HL-60 (cell line): ENCODE measurements at places on chromosomes 7 and 10.

DNA sequence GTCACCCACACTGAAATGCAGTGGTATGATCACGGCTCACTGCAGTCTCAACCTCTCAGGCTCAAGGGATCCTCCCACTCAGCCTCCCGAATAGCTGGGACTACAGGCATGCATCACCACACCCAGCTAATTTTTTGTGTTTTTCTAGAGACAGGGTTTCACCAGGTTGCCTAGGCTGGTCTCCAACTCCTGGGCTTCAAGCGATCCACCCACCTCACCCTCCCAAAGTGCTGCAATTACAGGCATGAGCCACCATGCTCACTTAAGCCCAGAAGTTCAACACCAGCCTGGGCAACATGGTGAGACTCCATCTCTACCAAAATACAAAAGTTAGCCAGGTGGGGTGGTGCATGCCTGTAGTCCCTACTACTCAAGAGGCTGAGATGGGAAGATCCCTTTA is 33.5 kb downstream of the GDI2 start:
- no peak for DNase-seq

DNA sequence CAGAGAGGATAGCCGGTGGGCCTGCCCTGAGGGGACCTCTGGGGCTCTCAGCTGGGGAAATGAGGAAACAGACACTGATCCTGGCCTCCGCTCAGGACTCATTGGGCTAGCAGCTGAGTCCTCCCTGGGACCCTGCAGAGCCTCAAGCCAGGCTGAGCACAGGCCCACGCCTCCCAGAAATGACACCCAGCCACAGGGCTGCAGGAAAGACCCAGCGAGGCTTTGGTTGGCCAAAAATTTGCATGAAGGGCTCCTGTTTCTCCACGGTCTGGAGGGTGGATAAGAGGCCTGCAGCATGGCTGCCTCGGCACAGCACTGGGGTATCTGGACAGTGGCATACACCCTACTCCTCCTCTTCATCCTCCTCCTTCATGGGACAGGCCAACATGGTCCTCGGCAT is 60.4 kb downstream of the ZNF33B start:
- DNase-seq: no peak

GRCh38 chr7:50795831-50796230 is 13.1 kb upstream of the GRB10 start:
- no peak for DNase-seq

DNA sequence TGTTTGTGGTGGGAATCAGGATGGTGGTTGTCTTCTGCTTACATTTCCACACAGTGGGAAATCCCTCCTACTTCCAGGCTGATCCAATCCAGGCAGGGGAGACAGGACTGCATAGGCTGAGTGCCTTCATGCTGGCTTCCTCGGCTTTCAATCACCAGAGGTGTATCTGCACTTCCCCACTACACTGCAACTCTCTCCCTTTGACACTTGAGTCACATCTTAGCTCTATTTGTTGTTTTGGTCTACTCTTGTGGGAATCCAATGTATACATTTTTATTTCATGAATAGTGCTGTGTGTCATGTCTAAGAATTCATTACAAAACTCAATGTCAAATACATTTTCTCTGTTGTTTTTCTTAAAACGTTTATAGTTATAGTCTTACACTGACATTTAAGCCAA is 735.6 kb downstream of the XPNPEP1 start:
- no peak for DNase-seq

GRCh38 chr10:26491934-26492333 is 53.8 kb downstream of the APBB1IP start:
- DNase-seq: no peak

GRCh38 chr7:115178835-115179234 is 256.9 kb downstream of the MDFIC start:
- DNase-seq: no peak

GRCh38 chr10:60572511-60573194 is 183.0 kb upstream of the ANK3 start:
- DNase-seq: no peak

GRCh38 chr7:34337163-34337562 is 320.9 kb upstream of the NPSR1 start:
- no peak for DNase-seq

DNA sequence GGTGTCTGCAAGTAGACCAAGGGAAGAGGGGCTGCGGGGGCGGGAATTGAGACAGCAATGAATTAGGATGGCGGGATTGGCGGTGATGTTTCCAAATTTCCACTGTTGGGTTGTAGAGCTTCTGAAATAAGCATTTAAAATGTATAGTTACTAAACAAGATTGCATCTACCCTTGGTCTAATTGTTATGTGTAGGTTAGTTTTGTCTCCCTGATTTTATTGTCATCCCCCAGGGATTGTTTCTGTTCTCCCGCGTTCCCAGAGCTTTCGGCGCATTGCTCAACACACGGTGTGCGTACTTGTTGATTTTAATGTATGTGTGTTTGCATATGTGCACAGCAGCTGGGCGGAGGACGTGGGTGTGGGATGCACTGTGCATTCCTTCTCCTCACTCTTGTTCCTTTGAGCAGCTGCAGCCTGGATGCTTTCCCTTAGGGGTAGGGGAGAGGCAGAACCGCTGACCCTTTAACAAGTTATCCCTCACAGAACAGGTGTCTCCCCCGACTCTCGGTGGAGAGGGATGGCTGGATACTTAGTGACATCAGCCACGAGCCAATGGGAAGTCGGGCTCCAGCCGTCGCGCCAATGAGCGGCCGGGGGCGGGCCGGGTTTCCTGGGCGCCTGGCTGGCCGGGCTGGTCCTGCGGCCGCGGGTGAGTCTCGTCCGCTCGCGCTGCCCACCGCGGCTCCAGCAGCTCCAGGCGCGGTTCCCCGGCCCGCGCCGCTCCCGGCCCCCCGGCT is at the start of gene TSPAN33:
Gene TSPAN33 (plus strand): TSS at position 613 of the 739 bp plus-strand sequence. CDS start 274 bp downstream, outside the sequence.
- DNase-seq: peak; percentile 61

DNA sequence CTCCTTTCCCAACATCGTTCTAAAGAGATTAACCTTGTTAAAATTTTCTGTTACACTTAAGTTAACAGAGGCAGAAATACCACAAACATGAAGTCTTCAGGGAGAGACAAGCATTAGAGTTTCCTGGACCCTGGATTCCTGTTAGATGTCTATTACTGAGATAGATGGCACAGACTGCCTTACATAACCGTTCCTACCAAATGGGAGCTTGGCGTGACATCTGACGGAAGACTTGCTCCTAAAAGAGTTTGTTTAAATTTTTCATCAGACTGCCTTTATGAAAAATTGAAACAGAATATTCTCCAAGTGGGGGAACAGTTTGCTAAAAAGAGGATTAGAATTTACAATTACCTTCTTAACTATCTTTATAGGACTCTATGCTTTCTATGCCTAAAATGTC is 22.7 kb downstream of the ANK3 start:
- DNase-seq: no peak

GRCh38 chr10:60035984-60036383 is 129.6 kb upstream of the CCDC6 start:
- no peak for DNase-seq

- DNase-seq: no peak
Observed at GRCh38 chr10:17067376-17068264, 62.0 kb downstream of the CUBN start.

- DNase-seq: no peak
Observed at GRCh38 chr10:19947656-19948055, 131.4 kb downstream of the PLXDC2 start.

- no peak for DNase-seq
Observed at GRCh38 chr7:71402684-71403083, 270.7 kb downstream of the GALNT17 start.

- DNase-seq: peak; percentile 59
Observed at GRCh38 chr7:138001529-138002095, at the start of gene CREB3L2. Gene CREB3L2 (minus strand): TSS chr7:138002086. CDS start chr7:138001705, 381 bp downstream.

DNA sequence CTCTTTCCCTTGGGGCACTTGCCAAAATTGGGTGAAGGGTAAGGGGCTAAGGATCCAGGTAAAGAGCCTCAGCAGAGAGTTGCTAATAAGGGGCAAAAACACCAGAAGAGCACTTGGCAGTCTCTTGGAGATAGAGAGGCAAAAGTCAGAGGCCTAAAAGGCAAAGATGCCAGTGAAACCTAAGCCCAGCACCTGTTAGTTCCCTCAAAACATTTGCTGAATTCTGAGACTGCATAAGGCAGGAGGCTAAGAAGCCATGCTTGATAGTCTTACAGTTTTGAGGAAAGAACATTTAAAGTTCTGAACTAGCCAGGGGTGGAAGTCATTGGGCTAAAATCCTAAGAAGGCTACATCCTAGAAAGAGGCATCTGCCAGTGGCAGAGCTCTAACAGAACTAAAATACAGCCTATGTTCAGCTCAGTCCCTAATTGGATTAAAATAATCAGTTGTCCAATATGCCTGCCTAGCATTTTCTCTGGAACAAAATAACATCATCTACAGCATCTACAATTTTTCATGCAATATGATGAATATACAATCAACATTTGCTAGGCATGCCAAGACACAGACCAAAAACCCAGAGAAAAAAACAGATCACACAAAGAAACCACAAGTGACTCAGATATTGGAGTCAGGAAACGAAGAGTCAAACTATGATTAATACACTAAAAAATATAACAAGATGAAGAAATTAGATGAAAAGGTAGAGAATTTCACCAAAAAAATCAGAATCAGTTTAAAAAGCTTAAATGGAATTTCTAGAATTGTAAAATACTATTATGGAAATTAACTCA is 7.7 kb downstream of the HTR7 start:
- no peak for DNase-seq

DNA sequence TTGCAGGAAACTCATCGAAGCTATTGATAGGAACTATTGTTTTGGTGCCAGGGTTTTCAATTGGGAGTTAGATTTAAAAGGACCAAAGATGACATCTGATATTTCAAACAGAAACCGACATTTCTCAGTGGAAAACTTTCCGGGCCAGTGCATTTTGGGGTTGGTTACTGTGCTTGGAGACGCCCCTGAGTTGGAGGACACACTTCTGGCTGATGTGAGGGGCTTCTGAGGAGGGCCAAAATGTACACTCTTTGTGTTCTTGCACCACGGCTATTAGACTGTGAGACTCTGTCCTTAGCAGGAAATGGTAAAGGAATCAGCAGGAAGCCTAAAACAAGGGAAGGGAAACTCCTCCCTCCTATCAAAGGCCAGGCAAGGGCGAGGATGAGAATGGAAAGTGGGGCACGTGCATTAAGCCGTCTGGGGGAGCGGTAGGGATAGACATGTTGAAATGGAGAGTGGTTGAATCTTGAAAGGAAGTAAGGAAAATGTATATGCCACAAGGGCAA is 1.8 kb upstream of the SRGN start:
- DNase-seq: no peak

DNA sequence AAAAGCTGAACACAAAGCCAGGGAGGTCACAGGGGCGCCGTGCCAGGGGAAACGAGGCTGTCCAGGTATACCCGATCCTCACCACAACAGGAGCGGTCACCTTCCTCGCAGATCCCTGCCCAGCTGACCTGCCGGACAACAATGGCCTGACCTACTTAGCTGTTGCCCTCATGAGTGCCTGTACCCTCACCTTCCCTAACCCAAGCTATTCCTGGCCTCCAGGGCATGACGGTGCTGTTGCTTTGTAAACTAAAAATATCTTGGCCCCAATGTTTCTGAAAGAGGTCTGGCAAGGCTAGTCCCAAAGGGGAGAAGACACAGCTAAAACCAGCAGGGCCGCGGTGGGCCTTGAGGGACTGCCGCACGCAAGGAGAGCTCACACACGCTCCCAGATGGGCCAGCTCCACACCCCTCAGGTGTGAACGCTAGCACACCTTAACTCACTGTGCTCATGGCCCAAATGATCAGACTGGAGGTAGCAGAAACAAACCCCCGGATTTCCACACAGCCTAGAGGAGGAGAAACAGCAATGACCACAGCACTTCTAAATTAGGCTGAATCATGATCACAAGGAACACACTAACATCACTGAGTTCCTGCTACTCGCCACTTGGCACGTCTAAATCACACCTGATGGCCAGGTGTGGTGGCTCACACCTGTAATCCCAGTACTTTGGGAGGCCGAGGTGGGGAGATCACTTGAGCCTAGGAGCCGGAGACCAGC is 66.3 kb upstream of the CYTH3 start:
- DNase-seq: no peak

DNA sequence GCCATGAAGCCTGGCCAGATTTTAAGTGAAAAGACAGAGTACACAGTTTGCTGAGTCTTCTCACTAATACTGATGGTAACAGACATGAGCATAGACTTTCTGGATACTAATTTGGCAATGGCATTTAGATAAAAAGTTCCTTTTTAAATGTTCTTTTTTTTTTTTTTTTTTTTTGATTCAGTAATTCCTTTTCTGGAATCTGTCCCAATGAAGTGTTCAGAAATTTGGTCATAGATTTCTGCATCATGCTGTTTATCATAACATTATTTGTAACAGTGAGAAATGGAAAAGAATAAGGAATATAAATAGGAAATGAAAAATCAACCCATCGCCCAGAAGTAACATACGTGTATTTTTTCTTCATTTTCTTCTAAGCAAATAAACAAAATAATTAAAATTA is 354.9 kb downstream of the CALN1 start:
- no peak for DNase-seq

DNA sequence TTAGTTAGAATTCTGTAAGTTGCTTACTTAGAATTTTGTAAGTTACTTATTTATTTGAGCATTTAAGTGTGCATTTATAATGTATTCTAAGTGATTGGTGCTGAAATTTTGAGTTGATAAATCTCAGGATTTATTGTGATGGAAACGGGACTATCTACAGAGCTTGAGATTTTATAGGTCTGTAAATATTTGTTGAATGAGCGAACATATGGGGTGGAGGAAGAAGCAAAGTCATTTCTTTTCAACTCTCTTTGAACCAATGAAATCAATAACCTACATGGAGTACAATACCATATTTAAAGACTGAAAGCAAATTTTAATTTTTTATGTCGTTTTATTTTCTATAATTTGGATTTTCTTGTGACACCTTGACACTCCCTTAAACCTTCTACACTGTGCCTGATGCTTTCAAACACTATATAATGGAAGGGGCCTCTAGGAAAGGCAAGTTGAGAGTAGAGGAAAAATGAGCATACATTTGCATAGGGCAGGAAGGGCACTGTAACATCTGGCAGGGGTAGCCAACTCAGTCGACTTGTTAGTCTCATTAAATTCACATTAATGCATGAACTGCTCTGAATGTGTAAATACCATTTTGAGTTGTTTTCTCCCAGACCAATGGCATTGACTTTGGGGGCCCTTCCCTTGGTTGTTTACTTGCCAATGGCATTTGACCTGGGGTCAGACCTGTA is 204.2 kb downstream of the DYNC1I1 start:
- no peak for DNase-seq

- no peak for DNase-seq
Observed at GRCh38 chr10:129386415-129387257, 80.4 kb upstream of the MGMT start.

DNA sequence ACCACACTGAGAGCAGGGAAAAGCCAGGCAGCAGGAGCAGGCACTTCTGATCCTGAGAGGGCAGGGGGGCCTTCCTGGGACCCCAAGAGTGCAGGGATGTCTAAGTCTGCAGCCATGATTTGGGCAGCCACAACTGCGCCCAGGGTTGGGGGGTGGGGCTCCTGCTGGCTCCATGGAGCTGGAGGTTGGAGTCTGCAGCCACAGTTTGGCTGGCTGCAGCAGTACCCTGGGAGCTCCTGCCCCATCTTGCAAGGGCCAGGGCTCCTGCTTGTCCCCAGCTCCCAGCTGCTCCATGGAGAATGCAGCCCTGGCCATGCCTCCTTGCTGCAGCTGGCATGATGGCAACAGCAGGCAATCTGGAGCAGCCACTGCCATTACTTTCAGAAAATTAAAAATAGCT is 679.7 kb upstream of the LRRTM3 start:
- no peak for DNase-seq
